ENCODE measurements at places on chromosomes 6 and 20. TPM values are rescaled to one million over a fixed set of nuclear protein-coding genes. Genes with fewer than 3 reads are reported as not detected.
A peak's percentile ranks its signal among the peaks of the same experiment; 100 is the strongest.

GJA1 gene
- 70.7 TPM for total RNA-seq

TAP2 gene
- total RNA-seq: 67.4 TPM

DNA sequence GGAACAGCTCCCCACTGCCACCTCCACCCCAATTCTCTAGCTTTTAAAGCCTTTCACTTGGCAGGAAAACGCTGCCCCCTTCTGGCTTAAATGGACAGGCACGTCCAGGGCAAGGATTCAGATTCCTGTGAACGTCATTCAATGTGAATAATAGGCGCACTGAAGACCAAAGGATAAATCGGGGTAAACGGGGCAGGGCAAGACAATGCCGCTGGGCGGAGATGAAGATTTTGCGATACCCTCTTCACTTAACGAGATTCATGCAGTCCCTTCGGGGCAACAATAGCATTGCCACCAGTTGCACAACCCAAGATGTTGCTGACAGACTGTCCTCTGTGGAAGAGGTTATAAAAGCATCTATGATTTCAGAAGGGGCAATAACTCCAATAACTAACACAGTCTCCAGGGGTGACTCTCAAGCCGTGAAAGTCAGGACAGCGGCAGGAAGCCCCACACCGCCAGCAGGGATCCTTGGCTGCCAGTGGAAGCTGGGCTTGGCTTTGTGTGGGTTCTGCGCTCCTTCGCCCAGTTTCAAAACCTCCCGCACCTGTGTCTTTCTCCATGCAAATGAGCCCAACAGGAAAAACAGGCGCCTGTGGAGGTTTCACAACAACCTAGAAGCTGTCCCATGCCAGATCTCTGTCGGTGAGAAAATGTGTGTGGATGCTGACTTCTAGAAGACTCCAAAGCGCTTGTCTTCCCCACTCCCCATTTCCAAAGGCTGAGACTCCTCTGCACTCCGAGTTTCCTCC lies 291.8 kb downstream of the BMP7 start:
- DNase-seq: no peak

CST7 gene
- not detected for total RNA-seq

COL19A1 gene
- not detected for total RNA-seq

PDYN gene
- not detected for total RNA-seq

- no peak for DNase-seq
Observed at GRCh38 chr6:43575105-43575771, 600 bp downstream of the XPO5 start.

- peak; percentile 47 for DNase-seq
Observed at GRCh38 chr6:73519926-73520687, 725 bp downstream of the EEF1A1 start.

- DNase-seq: no peak
Observed at GRCh38 chr6:7593229-7593628, 3.2 kb downstream of the SNRNP48 start.

- no peak for DNase-seq
Observed at GRCh38 chr20:33653218-33653899, 8.8 kb upstream of the C20orf144 start.

ANKEF1 gene
- total RNA-seq: 9.7 TPM
